ENCODE measurements at places on chromosomes 7 and 10.

- DNase-seq, result no peak
Measured at GRCh38 chr7:134750083-134751062, 29.1 kb upstream of the CALD1 start.

DNA sequence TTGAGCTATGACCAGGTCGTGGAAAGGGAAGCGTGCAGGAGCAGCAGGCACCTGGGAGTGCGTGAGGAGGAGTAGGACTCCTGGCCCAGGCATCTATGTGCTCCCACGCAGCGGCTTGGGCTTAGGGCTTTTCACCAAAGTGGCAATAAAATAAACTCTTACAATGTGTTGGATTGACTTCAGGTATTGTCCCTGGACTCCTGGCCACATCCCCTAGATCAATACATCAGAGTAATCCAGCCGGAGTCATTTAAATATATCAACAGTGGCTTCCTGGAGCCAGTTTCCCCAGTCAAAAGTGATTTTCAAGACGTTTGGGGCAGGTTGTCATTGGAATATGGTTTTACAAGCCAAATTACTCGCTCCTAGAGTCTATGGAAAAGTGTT, 344.4 kb downstream of the WDR11 start:
- no peak for DNase-seq

DNA sequence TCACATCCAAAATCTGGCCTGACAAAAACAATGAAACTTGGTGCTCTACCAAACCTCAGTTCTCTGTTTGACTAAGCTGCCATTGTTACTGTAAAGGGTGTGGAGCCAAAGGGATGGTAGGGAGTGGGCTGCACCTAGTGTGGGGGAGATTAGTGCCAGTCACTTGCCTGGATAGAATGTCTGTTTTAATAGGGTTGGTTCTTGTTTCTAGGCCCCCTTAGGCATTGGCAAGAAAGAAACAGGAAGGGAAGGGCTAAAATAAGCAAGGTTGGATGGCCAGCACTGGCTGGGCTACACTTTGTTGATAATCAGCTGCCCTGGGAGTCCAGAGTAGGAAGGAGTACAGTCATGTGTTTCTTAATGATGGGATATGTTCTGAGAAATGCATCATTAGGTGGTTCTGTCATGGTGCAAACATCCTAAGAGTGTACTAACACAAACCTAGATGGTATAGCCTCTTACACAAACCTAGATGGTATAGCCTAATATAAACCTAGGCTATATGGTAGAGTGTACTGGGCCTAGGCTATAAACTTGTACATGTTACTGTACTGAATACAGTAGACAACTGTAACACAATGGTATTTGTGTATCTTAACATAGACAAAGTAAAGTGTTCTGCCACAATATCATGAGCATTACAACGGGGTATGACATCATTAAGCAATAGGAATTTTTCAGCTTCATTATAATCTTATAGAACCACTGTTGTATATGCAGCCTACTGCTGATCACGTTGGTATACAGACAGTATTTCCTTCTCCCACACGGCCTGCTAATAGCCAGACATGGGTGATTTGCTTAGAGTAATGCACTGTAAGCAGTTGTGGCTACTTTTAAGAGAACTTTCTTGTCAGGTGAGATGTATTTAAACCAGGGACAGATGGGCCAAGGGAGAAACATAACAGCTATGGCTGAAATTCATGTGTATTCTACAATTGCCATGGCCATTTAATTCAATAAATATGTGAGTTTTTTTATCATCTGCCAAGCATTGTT, 15.4 kb downstream of the BBIP1 start:
- no peak for DNase-seq

GRCh38 chr10:124253006-124253405, 159.6 kb upstream of the CHST15 start:
- DNase-seq, result no peak

DNA sequence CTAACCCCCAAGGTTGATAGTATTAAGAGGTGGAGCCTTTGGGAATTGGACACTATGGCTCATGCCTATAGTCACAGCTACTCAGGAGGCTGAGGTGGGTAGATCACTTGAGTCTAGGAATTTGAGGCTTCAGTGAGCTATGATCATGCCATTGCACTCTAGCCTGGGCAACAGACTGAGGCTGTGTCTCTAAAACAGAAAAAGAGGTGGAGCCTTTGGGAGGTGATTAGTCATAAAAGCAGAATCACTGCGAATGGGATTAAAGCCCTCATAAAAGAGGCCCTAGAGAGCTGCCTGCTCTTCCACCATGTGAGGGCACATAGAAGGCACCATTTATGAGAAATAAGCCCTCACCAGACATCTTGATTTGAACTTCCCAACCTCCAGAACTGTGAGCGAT, 81.9 kb downstream of the SKAP2 start:
- peak; percentile 26 for DNase-seq

GRCh38 chr10:28367929-28368484, 65.1 kb upstream of the MPP7 start:
- peak; percentile 19 for DNase-seq

- no peak for DNase-seq
Measured at GRCh38 chr10:70193391-70193844, 23.1 kb upstream of the SAR1A start.

DNA sequence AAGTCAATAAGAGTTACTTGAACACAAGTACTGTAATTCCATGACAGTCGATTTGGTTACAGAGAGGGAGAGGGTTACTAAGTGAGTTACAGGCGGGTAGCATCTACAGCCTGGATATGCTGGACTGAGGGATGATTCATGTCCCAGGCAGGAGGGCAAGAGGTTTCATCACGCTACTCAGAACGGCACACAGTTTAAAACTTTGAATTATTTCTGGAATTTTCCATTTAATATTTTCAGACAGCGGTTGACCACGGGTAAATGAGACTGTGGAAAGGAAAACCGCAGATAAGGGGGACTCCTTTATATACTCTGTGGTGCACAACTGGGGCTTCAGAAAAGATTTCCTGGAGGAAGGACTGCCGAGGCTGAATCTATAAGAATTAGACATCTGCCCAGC, 25.7 kb upstream of the LRRC4 start:
- DNase-seq, result peak; percentile 73

DNA sequence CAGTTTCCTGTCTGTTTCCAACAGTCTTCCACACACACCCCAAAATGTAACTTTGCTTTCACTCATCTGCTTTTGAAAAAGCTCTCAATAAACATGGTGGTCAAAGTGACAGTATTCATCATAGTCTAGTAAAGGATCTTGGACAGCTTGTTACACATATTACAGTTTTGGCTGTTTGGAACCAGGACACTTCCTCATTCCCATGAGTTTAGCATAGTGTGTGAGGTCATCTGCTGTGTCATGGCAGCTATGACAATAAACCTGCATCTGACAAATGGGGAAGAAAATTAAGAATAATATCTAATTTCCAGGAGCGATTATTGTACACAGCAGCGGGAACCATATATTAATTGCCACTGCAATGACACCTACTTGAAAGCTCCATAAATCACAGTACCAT, 184.3 kb upstream of the SLC26A5 start:
- DNase-seq, result no peak

DNA sequence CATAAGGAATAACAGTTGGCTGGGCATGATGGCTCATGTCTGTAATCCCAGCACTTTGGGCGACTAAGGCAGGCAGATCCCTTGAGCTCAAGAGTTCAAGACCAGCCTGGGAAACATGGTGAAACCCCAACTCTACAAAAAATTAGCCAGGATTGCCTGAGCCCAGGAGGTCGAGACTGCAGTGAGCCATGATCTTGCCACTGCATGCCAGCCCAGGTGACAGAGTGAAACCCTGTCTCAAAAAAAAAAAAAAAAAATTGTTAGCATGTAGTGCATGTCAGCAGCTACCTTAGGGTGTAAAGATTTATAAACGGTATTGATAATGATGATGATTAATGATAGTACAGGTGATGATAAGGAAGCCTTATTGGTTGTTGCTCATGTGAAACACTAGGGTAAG, 331.2 kb upstream of the FZD1 start:
- no peak for DNase-seq

DNA sequence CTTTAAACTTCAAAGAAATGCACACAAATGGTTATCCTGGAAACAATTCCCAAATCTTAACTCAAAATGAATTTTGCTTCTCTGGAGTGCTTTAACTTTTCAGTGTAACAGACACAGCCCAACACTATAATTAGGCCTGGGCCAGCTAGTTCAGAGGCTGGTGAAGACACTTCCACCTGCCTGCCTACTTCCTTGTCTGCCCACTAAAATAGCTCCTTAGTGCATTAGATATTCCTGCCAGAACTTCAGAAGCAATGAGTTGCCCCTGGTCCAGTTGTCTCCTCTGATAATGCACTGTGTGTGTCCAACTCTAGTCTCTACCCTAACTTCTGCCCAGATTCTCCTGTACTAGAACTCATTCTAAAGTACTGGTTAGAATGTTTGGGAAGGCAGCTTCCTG, 150.9 kb upstream of the PRSS58 start:
- DNase-seq, result no peak

DNA sequence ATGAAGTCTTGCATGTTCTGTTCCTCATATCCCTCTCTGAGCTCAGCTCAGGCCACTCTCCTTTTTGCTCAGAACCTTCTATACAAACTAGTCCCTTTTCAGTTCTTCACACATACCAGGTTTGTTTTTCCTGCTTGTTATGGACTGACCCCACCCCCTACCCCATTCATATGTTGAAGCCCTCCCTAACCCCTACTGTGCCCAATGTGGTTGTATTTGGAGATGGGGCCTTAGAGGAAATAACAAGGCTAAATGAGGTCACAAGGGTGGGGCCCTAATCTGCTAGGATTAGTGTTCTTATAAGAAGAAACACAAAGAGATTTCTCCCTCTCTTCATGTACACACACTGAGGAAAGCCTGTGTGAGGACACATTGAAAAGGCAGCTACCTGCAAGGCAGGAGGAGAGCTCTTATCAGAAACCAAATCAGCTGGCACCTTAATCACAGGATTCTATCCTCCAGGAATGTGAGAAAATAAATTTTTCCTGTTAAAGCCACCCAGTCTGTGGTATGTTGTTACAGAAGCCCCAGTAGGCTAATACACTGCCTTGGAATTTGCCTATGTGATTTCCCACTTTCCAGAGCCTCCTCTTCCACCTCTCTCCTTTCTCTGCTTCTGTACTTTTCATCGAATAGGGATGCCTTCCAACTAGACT, 67.3 kb upstream of the DNAJB12 start:
- no peak for DNase-seq

GRCh38 chr10:34206078-34206934, 608.8 kb downstream of the PARD3 start:
- no peak for DNase-seq

GRCh38 chr7:20532890-20533289, 82.6 kb upstream of the ABCB5 start:
- peak; percentile 38 for DNase-seq

- DNase-seq, result no peak
Measured at GRCh38 chr7:37981664-37982063, 61.2 kb downstream of the EPDR1 start.

DNA sequence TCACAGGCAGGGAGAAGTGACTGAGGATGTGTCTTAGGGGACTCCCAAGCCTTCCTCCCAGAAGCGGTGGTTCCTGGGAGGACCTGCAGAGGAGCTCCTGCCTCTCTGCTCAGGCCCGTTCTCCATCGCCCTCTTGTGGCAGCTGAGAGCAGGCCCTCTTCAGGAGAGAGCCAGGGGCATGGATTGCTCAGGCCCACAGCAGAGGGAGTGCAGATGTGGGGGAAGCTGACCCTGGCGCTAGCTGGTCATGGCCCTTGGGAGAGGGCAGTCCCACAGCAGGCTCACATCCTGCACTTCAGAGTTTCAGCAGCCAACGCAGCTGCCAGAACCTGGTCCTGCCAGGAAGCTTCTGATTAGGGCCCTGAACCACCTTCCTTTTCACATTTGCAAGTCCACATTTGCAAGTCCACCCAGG, 94.8 kb upstream of the TARP start:
- peak; percentile 92 for DNase-seq

DNA sequence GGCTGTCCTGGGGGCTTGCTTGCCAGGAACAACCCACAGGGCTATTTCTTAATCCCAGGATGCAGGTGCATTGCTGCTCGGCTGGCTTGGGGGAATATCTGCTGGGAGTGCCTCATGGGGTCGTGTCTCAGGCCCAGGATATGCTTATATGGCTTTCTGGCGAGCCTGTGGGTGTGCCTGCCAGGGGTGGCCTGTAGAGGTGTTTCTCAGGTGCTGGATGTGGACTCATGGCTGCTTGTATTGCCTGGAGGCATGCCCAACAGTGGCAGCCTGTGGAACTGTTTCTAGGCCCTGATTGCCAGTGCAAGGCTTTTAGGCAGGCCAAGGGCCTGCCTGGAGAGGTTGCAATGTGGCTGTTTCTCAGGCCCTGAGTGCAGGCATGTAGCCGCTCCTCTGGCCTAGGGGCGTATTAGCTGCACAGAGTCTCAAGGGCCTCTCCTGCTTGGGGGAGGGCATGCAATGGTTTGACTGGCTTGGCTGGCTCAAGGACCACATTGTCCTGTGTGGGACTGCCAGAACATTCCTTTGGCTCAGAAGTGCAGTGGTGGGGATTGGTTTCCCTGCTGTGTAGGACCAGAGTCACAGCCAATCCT, 202.1 kb downstream of the ATRNL1 start:
- no peak for DNase-seq

GRCh38 chr7:41554481-41554880, 148.4 kb downstream of the INHBA start:
- no peak for DNase-seq

DNA sequence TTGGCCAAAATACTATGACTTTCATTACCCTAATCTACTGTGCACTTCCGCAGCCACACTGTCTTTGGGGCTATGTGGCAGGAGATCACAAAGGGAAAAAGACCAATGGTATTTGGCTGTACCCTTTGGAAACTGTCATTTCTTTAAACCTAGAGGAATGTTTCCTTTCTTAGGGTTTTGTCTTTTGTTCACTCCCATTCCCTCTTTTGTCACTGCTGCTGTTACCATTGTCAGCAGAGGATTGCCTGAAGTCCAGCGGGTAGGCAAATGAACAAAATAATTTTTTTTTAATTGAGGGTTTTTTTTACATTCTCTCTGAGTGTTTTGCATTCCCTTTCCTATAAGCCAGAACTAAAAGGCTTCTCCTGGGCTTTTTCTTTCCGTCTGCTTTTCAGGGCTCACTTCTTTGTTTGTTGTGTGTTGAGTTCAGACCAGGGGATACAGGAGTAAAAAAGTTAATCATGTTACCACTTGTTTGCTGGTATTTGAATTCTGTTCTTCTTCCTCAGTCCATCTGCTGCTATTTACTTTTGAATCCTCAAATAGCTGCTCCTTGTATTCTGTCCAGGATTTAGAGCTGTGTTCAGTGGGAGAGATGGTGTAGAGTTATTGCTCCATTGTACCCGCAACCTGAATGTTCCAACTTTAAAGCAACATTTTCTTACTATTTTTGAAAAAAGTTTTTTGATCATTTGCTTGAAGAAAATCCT, 374.6 kb downstream of the SUGCT start:
- no peak for DNase-seq

DNA sequence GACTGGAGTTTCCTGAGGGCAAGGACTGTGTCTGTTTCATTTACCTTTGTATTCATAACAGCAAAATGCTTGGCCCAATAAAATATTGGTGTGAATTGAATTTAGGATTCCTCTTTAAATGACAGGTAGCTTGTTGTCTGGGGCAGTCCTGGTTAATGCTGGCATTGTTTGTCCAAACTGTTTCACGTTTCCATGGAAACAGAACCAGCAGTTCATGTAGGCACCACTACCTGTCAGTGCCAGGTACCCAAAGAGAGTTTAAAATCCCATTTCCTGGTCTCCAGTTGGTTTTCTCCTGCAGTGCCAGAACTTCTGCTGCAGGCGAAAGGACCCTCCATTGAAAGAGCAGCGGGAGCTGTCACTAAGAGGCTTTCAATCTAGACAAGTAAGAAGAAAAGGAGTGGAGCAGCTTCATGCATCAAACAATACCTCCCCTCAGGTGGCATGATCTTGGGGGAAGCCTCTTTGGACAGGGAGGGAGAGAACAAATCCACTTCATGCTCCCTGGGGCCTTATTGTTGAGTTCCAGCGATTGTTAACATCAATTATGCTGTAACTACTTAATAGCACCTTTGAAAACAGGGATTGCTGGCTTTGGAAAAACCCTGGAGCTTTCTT, 109.6 kb downstream of the KIF20B start:
- no peak for DNase-seq

All from A172 (cell line).